ENCODE measurements at places on chromosomes 2 and 18.

DNA sequence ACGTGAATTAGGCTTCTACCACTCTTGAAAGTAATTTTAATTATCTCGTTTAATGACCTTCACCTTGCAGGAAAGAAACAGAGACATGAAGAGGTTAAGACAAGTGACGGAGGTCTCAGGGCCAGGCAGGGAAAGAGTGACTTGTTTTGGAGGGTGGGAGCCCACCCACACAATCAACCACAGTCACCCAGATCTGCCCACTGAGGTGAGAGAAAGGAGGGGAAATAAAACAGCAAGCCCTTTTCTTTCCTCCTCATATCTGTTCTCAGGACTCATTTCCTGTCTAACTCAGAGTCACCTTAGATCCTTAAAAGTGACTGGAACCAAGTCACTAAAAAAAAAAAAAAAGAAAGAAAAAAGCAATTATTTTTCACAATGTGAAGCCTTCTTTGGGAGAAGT, 26.8 kb downstream of the ATP8B1 start:
- DNase-seq = no peak

DNA sequence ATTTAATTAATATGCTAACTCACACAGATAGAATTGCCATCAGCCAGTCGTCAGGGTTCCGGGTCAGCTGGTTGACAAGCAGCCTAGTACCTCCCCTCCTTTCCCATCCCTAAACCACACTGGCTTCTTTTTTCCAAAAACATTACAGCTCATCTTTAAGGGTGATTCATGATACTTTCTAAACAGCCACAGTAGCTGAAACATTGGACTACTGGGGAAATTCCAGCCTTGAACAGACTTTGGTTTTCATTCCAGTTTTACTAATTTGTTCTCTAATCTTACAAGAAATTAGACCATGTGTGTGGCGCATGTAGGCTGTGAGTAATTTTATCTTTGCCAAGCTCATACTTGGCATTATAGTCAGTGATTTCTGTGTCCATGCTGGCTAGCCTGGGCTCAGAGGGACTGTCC, 110.8 kb downstream of the FMNL2 start:
- DNase-seq = no peak

DNA sequence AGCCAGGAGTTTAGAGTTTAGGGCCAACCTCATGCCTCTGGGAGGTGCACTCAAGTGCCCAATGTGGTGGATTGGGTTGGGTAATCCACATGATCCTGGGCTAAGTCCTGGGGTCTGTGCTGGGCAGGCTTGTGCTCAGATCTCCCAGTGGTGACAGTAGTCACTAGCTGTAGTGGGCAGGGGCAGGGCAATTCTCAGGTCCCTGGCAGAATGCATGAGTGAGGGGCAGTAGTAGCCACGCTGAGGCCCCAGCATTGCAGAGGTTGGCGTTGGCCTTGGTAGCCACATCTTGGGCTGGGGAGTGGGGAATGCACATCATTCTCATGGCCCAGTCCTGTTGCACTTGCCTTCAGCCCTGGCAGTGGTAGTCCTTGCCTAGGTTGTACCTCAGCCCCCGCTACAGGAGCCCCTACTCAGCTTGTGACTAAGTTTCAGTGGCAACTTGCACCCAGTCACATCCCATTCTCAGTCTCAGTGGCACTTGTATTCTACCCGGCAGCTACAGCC, 269.9 kb downstream of the GULP1 start:
- DNase-seq = no peak

GRCh38 chr18:29321561-29321960, 1144.6 kb upstream of the CDH2 start:
- DNase-seq = no peak

- no peak for DNase-seq
These were observed 41.5 kb upstream of the OTOS start for GRCh38 chr2:240182001-240182400.

- DNase-seq = no peak
These were observed 168.2 kb downstream of the PLCL1 start for GRCh38 chr2:197972587-197972986.

DNA sequence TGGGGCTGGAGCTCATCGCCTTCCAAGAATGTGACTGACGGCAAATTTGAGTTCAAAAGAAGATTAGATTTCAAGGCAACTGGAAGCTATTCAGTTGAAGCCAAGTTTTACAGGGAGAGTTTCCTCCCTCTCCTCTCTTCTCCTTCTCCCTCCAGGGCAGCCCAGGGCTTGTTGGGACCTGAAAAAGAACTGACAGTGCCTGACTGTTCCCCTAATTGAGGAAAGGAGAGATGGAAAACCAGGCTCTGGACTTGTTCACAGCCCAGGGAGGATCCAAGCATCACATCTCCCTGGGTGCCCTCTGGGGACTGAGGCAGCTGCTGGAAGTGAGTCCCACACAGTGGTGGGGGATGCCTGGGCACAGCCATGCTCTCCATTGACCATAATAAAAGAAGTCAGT, 88.1 kb downstream of the THNSL2 start:
- no peak for DNase-seq

DNA sequence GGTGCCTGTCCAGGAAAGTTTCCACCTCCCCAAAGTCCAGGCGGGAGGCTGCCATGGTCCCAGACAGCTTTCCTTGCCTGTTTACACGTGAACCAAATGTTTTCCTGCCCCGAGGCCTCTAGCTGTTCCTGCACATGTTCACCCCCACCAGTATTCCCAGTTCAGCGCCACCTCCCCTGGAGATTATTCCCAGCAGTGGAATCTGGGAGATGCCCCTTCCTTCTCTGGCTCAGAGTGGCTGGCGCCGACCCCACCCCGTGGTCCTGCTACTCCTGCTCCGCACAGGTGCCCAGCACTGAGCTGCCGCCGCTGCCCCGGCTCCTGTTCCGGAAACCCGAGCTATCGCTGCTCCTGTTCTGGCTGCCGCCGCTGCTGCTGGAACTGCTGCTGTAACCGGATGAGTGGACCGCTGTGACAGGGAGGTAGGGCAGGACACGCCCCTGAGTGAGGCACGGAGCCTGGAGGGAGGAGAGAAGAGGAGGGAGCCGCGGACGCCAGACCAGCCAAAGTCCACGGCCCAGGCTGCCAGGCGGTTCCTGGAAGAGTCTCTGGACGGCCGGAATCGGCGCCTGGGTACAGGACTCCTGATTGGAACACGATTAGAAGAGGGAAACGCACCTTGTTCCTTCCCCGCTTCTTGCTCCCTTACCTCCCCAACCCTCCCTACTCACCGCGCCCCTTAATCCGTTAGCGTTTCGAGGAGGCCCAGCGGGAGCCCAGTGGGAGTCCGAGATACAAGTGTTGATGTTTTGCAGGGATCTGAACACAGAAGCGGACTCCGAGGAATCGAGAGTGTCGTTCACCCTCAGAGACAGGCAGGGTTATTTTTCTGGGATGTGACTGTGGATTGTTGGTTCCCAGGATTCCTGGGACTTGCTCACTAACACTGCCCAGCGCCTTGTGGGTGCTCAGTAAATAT, at the start of gene PDE11A:
Gene PDE11A, minus strand, starts transcription at position 395 of the 919 bp plus-strand sequence. Its CDS starts 340 bp downstream, at position 55.
- DNase-seq = no peak

DNA sequence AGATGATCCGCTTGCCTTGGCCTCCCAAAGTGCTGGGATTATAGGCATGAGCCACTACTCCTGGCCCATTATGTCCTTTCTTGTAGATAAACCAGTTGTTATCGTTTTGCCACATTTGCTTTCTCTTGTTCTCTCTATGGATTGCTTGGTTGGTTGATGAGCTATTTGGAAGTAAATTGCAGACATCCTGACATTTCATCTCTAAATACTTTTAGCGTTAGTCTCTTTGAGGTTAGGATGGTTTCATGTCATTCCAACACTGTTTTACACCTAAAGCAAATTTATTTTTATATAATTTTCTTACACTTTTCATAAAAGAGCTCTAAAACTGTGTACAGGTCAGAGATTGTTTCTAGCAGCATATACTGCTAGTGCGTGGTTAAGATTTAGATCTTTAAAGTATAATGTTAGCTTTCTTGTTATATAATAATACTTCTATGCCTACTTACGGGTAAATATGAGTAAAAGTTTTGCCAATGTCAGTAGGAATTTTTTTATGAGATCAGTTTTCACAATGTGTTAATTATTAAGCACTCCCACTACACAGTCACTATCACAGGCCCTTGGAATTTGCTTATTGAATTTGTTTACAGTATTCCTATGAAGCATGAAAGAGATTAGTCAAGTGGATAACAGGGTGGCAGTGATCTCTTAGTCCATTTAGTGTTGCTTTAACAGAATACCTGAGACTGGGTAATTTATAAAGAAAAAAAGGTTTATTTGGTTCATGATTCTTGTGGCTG, 10.3 kb downstream of the POLI start:
- DNase-seq = no peak

GRCh38 chr2:239285071-239285931, 115.5 kb downstream of the HDAC4 start:
- DNase-seq = no peak

DNA sequence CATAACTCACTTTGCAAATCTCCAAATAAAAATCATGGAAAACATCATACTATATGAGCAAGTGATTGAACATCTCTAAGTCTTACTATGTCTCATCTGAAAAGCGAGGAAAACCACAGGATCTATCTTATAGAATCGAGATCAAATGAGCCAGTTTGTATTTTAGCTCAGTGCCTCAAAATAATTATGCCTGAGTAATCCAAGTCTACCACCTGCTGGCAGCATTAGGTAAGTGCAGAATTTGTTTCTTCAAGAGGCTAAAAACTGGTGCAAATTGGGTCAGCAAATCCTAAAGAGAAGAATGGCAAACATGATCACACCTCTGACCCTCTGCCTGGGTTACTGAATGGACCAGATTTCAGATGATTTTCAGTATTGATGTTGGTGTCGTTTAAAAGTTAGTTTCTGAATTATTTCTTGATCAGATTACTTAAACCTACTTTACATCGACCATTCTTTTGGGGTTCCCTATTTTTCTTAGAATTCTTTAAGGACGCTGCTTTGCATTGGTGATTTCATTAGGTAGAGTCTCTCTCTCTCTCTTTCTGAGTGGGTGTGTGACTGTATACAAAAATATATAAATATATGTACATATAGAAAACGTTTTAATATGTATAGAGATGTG, 12.7 kb upstream of the FHOD3 start:
- DNase-seq = no peak

GRCh38 chr2:195535911-195536522, 121.0 kb upstream of the SLC39A10 start:
- peak; percentile 55 for DNase-seq

GRCh38 chr2:125405816-125406215, 1250.1 kb upstream of the GYPC start:
- DNase-seq = no peak

- DNase-seq = no peak
These were observed 287.9 kb upstream of the KLHL29 start for GRCh38 chr2:23096906-23097602.

DNA sequence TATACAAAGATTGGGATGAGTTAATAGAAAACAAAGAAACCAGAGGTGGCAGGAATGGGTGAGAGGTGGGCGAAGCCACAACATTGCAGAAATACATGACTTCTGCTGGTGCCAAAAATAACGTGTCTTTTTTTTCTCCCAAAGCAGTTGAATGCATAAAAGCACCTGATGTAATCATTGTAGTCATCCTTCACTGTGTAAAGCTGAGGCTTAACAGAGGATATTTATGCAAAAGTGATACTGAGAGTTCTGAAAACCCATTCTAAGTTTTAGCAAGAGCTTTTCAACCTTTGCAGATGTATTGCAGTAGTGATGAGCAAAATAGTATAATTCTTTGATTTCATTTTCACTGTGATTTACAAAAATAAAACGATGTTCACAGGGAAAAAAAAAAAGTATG, 173.0 kb downstream of the PTGR3 start:
- DNase-seq = no peak

- DNase-seq = no peak
These were observed 52.3 kb upstream of the ITGB6 start for GRCh38 chr2:160252278-160252887.

- DNase-seq = no peak
These were observed 324.1 kb upstream of the KCNJ3 start for GRCh38 chr2:154374416-154374815.

DNA sequence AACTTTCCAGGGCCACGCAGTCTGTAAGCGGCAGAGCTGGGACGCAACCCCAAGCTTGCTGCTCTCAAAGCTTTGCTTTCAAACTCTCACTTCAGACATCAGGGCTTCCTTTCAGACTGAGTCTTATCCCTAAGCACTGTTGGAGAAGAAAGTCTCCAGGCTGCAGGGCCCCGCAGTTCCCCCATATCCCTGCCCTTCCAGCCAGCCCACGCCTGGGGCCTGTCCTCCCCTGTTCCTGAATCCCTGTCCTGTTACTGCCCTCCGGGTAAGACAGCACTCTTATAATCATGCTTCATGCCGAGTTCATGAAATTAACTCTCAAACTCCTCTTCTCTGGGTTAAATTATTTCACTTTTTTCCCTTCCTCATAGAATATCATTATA, 37.9 kb downstream of the HPCAL1 start:
- DNase-seq = no peak

- no peak for DNase-seq
These were observed 87.8 kb downstream of the PDE11A start for GRCh38 chr2:177984749-177985148.

GRCh38 chr2:25822190-25823117, 55.8 kb downstream of the ASXL2 start:
- peak; percentile 21 for DNase-seq

DNA sequence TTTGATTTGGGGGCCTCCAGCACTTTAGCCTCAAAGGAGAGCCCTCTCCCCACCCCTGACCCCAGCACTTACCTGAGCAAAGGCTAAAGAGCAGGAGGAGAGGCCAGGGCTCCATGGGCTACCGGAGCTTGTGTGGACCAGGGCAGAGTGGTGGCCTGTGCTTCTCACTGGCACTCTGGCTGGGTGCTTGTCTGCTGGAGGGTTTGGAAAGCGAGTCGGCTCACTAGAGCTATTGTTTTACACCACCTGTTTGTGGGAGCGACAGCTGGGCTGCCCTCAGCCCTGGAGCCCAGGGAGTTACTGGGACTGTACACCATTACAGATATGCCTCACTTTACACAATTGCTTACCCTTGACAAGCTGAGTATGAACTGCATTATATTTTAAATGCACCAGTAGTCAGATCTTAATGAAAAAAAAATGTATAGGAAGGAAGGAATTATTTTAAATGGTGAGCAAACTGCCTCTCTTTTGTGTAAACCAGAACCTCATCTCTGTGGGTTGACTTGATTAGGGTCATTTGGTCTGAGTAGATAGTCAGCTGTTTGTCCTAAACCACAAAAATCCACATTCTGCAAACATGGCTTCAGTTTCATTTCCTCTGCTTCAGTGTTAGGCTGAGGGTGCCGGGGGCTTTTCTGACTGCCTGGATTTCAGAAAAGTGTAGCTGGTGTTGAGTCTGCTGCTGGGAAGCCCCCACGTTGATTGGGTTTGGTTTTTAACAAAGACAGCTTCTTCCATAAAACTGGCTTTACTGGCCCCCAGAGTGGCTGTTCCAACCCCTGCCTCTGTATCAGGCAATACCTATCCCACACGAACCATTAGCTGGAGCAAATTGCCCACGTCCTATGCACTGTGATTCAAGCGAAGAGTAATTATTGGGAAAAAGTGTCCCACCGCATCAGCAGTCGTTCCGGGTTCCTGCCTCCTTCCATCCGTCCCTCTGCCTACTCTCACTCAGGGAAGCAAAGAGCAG, at the start of gene CHRNA1:
Gene CHRNA1, minus strand, starts transcription at position 193 of the 976 bp plus-strand sequence. Its CDS starts 78 bp downstream, at position 115.
- DNase-seq = no peak
